ENCODE measurements at places on chromosomes 2 and 18. TPM values are rescaled to one million over a fixed set of nuclear protein-coding genes. Genes with fewer than 3 reads are reported as not detected.

The PRKAG3 gene
- 0.14 TPM for total RNA-seq

DNA sequence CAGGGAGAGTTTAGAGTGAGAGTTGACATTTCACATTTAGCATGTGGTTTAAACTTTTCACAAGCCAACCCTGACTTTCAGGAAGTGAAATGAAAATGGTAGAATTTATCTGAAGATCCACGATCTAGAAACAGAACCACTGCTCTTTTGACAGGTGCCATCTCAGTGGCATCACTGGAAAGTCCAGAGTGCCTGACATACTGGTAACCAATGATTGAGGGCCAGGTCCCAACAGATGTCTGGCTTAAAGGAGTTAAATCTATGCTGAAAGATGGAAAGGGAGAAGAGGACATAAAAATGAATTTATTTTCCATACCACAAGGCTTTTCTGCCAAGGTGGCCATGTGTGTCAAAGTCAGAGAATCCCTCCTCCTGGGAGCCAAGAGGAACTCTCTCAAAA, 2.7 kb downstream of the IL36G start:
- no peak for DNase-seq

- no peak for DNase-seq
These were observed 3.2 kb downstream of the TXNL4A start for GRCh38 chr18:79985172-79985571.

DNA sequence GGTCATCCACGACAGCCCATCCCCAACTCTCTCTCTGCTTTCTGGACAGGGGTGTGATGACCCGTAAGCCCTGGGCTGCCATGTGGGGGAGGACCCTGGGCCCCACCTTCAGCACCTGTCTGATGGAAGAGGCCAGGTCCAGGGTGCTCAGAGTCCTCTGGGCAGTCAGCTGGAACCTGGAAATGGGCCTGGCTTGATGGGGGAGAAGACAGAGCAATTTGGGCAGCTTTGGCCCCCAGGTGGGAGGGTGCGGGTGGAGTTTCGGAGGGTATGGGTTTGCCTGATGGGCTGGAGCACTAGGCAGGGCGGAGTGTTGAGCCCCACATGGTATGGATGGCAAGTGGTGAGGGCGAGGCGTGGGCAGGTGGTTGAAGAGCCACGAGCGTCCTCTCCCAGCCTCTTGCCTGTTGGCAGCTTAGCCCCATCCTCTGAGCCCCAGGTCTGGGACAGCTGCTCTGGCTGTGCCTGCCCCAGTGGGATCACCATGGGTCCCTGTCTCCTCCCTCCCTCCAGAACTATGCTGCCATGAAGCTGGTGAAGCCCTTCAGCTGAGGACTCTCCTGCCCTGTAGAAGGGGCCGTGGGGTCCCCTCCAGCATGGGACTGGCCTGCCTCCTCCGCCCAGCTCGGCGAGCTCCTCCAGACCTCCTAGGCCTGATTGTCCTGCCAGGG, 232.7 kb downstream of the DYSF start:
- peak; percentile 45 for DNase-seq

- DNase-seq = peak; percentile 84
These were observed 128.0 kb upstream of the GYPC start for GRCh38 chr2:126527836-126528490.

DNA sequence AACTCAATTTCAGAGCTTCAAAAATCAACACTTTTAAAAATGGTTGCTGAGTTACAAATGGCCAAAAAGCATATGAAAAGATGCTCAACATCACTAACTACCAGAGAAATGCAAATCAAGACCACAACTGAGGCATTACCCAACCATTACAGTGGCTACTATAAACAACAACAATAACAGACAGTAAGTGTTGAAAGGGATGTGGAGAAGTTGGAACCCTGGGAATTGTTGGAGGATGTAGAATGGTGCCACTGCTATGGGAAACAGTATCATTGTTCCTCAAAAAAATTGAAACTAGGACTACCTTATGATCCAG, 173.3 kb upstream of the SPRED2 start:
- no peak for DNase-seq

DNA sequence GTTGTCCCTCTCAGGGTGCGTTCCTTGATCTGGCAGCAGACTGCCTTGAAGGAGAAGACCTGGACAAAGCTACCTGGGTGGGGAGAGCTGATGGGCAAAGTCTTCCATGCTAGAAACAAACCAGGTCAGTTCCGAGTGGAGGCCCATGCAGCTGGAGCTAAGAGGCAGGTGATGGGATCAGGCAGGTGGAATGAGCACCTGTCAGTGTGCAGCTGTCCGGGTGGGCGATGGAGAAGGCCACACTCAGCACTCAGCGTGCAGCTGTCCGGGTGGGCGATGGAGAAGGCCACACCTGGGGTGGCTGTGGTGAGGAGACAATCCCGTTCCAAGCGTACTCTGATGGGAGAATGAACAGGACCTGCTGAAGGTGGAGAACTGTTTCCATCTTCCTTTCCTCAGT, 237.3 kb upstream of the MYT1L start:
- DNase-seq = no peak

- no peak for DNase-seq
These were observed 199.5 kb downstream of the RTP5 start for GRCh38 chr2:242069018-242069417.

The GPR45 gene
- not detected for total RNA-seq

The PROKR1 gene
- not detected for total RNA-seq

The SH3BP4 gene
- 32.0 TPM for total RNA-seq

DNA sequence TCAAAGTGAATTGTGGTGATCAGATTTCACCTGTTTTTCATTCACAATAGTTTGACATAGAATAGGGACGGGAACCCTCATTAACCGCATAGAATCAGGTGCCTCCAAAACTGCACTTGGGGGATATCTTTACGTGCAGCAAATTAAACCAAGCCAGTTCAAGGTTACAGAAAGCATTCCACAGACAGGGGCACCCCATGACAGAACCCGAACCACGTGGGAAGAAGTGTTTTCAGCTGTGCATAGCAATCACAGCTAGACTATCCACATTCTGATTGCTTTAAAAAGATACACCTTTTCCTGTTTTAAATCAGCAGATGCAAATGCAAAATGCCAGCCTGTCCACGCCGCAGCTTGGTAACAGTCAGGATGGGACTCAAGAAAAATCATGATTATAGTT, 205.8 kb downstream of the ANAPC1 start:
- DNase-seq = no peak

DNA sequence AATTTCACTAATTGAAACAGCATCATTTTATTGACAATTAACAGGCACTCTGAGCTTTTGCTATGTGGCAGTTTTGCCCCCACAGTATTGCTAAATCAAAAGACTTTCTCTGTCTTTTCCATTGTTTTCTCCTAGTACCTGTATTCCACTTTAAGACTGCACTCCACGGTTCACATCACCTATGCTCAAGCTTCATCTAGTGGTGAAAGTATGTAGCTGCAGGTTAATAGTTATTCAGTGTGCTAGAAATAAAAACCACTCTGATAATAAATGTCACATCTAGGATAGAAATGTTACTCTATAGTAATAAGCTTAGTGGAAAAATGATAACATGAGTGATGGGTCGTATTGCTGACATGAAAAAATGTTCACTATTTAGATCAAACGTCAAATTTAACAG, 24.6 kb downstream of the ARL6IP6 start:
- DNase-seq = no peak

The MOGAT1 gene
- total RNA-seq = 0.59 TPM

DNA sequence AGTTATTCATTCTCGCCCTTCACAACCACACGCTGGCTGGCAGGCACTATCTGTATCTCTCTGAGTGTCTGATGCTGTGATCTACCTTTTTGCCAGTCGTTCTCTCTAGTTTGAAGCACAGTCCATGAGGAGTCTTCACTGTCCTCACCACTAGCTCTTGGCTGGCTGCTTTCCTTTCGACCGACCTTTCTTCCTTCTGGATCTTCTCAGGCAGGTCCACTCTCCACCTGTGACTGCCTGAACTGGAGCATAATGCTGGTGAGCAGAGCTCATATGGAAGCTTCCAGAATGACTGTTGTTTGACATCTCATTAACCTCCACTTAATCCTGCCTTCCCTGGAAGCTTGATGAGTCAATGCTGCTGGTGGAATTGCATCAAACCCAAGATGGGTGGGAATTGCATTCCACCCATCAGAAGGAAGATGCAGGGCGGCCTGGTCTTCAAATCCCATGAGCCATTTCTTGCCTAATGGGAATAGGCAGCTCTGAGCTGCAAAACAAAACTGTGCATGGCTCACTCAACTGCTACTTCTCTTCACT, 283.5 kb upstream of the HDAC4 start:
- DNase-seq = no peak

- DNase-seq = no peak
These were observed 285.7 kb downstream of the TCF4 start for GRCh38 chr18:55302167-55302833.

DNA sequence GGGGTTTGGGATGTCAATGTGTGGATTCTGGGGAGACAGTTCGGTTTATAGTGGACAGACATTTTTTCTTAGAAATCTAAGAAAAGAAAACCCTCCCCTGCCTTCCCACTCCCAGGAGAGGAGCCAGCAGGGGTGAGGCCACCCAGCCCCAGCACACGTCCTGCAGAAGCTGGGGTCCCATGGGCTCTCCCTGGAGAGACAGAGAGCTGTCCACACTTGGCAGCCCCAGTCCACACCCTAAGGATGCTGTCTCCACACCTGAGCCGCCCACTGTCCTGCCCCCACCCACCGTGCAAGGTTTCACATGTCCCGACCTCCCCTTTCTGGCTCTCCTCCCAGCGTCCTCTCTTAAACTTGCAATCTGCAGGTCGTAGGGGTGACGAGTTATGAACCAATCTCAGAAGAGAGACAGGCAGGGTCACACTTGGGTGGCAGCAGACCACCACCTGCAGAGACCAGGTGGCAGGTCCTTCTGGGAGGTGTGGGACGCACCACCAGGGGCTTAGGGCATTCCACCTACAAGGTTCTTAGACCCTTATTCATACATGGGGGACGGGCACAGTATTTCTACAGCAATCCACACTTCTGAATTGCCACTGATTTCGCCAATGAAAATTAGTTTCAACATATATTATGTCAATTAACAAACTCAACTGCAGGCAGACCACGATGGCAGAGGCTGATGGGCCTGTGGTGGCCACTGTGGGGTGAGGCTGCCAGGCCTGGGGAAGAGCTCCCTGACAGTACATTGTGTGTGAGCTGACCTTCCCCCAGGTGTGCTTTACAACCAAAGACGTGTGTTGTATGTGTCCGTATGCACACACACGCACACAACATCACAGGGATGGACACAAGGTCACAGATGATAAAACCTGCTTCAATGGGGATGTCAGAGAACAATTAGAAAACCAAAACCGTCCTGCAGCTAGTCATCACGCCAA, 158.5 kb downstream of the TPO start:
- DNase-seq = no peak

DNA sequence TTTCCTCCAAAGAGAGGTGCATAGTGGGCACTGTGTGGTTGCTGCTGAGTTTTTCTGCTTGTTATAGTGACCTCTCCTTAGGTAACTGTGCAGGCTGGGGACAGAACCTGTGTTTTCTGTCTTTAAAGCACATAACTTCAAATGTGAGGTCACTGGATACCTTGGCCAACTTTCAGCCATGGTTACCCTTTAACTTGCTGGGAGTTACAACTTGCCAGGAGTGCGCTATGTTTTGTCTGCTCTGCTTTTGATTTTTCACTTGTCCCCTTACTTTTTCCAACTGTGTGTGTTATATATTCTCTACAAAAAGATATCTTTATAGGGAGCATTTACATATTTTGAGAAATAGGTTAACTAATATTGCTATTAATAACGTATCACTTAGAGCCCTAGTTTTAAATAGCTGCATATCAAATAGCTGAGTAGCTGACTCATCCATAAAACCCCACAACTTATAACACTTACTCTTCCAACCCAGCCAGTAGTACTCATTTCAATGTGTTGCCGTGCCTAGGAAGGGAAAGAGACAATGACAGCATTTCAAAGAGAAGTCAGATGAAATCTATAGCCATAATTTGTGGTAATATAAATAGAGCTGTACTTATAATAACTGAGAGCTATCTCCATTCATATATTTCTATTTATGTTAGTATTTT, 51.6 kb downstream of the DPP4 start:
- DNase-seq = no peak

The DHRS9 gene
- 44.7 TPM for total RNA-seq
